Cardiac muscle cell (in vitro differentiated cells and primary cell): ENCODE measurements at places on chromosomes 2 and 18. TPM values are rescaled to one million over a fixed set of nuclear protein-coding genes. Genes with fewer than 3 reads are reported as not detected.

- H3K4me3 ChIP-seq = no peak overlapping the region
- H3K4me1 ChIP-seq = no peaks in the 10 kb centered on the region
- H3K27me3 ChIP-seq = peaks cover 100% of the 10 kb centered on the region
- H3K27ac ChIP-seq = no peak overlapping the region
- H3K36me3 ChIP-seq = no peaks in the 10 kb centered on the region
These were observed 14.1 kb upstream of the ZDBF2 start for GRCh38 chr2:206260188-206261012.

DNA sequence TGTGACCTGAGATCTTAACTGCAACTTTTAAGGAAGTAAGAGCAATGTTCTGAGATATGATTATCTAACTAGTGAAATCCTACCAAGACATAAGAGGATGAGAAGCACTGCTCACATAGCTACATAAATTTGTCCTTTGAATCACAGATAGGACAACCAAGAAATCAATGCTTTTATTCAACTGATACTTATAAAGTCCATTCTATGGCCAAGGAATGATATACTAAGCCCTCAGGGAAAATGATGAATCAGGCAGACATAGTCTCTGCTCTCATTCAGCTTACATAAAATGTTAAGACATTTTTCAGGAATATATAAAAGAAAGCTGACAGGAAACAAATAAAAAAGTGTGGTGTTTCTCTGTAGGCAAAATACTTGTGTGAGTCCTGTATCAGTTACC is 39.1 kb downstream of the PGAP1 start:
- no peak for DNase-seq
- no peak overlapping the region for H3K27ac ChIP-seq
- H3K4me1 ChIP-seq = no peaks in the 10 kb centered on the region
- H3K27me3 ChIP-seq = no peaks in the 10 kb centered on the region
- no peak overlapping the region for H3K4me3 ChIP-seq

DNA sequence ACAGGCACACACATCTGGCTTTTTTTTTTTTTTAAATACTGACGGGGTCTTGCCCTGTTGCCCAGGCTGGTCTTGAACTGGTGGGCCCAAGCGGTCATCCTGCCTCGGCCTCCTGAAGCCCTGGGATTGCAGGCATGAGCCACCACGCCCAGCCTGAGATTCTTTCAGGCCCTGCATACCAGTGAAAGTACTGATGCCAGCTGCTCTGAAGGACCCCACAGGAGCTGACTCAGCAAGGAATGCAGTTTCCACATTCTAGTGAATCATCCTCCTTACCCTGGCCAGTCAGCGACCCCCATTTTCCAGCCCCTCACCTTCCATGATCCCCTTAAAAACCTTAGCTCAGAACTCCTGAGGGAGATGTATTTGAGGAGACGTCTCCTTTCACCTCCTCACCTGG is 5.8 kb upstream of the DTYMK start:
- peak; percentile 80 for DNase-seq

The MYO5B gene
- 3.0 and 3.4 TPM in 2 replicates for polyA plus RNA-seq

The LYPD1 gene
- 2.4 and 4.1 TPM in 2 replicates for polyA plus RNA-seq

The WDR7 gene
- 6.9 and 15.0 TPM in 2 replicates for polyA plus RNA-seq
